Effector memory CD4-positive, alpha-beta T cell (primary cell): ENCODE measurements at places on chromosomes 3 and 15.

DNA sequence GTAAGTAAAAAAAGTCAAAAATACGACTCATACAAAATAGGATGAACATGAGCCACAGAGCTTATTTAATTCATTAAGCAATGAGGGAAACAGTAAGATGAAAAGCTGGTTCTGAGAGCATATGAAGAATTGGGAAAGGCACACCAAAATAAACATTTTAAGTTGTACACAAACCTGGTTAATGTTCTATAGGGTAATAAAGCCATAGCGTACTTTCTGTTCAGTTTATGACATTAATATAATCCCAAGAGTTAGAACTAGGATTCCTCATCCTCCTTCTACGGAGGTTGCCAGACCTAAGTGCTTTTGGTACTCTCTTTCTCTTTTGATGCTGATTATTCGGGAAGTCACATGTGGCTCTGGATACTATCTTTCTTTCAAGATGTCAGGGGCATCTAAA, 41.4 kb downstream of the CLEC3B start:
- no peaks in the 10 kb centered on the region for H3K36me3 ChIP-seq
- DNase-seq, result no peak
- H3K4me3 ChIP-seq, result no peak overlapping the region
- no peaks in the 10 kb centered on the region for H3K4me1 ChIP-seq

GRCh38 chr3:111684640-111685039, 89.5 kb upstream of the ZBED2 start:
- H3K27ac ChIP-seq, result no peak overlapping the region
- no peaks in the 10 kb centered on the region for H3K36me3 ChIP-seq
- no peak for DNase-seq
- H3K4me3 ChIP-seq, result no peak overlapping the region
- no peaks in the 10 kb centered on the region for H3K27me3 ChIP-seq

- DNase-seq, result no peak
- H3K36me3 ChIP-seq, result no peaks in the 10 kb centered on the region
- H3K4me1 ChIP-seq, result no peaks in the 10 kb centered on the region
- no peak overlapping the region for H3K27ac ChIP-seq
These were observed 137.3 kb downstream of the CACNA2D3 start for GRCh38 chr3:54259636-54260035.

DNA sequence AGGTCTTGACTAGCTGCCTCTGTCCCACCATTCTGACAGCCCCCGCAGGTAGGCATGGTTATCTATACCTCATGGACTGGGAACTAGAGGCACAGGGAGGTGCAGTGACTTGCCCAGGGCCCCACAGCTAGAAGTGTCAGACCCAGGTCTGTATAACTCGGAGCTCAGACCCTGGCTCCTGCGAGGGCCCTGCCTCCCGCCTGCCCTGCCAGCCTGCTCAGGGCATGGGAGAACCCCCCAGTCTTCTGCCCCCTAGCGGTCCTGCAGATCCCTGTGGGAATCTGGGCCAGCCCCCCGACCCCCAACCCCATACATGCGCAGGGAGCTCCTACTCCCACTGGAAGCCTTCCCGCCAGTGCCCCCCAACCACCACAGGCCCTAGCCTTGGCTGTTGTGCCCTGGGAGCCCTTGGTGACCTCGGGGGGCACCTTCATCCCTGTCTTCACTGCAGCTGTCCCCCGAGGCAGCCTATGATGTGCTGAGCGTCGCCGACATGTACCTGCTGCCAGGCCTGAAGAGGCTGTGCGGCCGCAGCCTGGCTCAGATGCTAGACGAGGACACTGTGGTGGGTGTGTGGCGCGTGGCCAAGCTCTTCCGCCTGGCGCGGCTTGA, 6.9 kb downstream of the ABTB1 start:
- no peaks in the 10 kb centered on the region for H3K27me3 ChIP-seq
- no peak overlapping the region for H3K27ac ChIP-seq
- no peak for DNase-seq
- H3K4me1 ChIP-seq, result no peaks in the 10 kb centered on the region

DNA sequence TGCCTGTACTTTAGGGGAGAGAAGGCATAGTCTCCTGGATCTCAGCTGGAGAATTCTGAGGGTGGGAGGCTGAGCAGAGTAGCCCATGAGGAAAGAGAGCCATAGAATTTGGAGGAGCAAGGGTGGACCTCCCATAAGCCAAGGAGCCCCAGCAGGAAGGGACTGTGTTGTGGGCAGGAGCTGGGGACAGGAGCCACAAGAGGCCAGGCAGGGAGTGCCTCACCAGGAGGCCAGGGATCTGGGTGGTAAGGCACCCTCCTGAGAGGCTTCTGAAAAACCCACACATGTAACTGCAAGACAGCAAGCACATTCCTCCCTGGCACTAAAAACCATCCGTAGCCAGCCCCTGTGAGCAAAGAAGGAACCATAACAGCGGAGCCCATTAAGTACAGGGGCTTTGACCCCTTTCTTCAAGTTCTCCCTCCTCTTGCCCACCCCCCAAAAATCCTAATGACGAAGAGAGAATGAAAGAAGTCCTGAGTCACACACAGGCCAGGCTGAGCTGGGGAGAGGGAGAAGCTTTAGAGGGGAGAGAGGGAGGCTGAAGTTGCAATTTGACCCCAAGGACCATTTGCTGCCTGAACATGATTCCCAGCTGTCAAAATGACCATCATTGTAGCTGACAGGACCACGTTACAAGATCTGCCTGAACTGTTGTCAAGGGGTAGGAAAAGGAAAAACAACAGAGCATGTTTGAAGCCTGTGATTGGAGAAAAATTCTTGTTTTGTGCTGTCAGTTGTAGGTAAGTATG, 82.6 kb downstream of the TRIM42 start:
- no peaks in the 10 kb centered on the region for H3K27me3 ChIP-seq
- H3K27ac ChIP-seq, result no peak overlapping the region
- DNase-seq, result no peak
- no peak overlapping the region for H3K4me3 ChIP-seq
- no peaks in the 10 kb centered on the region for H3K36me3 ChIP-seq
- H3K4me1 ChIP-seq, result no peaks in the 10 kb centered on the region

DNA sequence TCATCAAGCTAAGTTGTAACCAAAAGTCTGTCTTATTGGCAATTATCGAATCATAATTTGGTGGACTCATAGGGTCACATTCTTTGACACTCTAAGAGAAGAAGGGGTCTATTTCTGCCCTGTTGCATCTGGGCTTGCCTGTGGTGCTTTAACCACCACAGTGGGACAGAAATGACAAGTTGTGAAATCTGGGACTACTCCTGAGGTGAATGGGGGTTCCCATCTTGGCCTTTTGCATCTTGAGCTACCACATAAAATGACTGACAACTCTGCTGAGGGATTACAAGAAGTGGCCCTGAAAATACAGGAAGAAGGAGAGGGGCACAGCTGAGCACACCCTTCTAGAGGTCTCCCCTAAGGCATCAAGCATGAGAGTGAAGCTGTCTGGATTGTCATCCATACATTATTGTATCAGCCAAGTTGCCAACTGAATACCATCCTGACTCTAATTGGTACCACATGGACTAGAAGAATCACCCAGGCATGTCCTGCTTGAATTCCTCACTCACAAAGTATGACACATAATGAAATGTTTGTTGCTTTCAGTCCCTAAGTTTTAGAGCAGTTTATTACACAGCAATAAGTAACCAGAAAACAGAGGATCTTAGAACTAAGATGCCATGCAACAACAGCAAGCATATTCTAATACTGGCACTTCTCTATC, 306.5 kb downstream of the ROBO1 start:
- H3K27me3 ChIP-seq, result no peaks in the 10 kb centered on the region
- no peaks in the 10 kb centered on the region for H3K4me1 ChIP-seq
- H3K4me3 ChIP-seq, result no peak overlapping the region
- no peaks in the 10 kb centered on the region for H3K36me3 ChIP-seq
